ENCODE measurements at places on chromosomes 2 and 18.
A peak's percentile ranks its signal among the peaks of the same experiment; 100 is the strongest.

GRCh38 chr2:50535256-50535655, 496.7 kb downstream of the NRXN1 start:
- no peak for DNase-seq

DNA sequence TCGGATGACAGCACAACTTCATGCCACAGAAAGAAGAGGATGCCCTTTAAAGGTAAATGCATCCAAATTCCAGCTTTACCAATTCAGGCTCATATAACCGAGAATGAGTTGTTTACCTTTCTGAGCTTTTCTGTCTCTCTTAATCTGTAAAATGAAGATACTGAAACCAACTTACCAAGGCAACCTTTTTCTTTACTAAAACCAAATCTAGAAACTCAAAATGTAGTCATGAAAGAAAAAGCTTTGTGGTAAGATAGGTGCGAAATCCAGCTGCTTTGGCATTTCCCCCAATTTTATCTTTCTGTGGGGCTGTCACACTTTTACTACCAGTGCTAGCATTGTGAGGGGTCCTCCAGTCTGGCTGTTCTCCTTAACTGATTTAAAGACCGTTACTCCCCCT, 240.4 kb downstream of the IKZF2 start:
- DNase-seq, result no peak

DNA sequence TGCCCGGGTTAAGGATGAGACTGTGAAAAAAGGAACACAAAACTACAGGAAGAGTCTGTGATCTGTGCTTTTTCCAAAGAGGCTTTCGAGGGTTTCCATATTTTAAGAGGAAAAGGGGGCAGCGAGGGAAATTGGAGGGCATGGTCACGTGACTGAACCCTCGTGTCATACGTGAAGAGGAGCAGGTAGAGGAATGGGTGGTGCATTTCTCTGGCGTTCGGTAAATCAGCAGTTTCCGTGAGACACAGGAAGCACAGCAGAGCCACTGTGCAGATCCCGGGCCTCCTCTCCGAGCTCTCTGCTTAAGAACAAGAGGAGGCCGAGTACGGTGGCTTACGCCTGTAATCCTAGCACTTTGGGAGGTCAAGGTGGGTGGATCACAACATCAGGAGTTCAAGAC, 219.7 kb downstream of the NDUFA10 start:
- DNase-seq, result no peak

DNA sequence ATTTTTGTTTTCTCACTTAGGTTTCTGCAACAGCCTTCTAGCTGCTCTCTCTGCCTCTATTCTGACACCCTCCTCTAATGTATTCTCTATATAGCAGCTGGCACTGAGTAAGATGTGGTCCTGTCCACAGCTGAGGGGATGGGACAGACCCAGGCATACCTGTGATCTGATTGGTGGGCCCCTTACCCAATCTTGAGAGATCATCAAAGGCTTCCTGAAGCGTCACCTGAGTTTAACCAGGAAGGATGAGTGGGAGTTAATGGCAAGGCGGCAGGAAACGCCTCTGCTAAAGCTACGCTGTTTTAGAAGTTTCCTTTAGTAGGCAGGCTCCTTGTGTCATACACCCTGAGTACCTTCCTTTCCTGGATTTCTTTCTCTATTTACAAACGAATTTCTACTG, 5.7 kb upstream of the TET3 start:
- DNase-seq, result peak; percentile 76

GRCh38 chr18:10526561-10526949, 728 bp downstream of the NAPG start:
- DNase-seq, result no peak

GRCh38 chr2:43227830-43228281, 1.4 kb upstream of the ZFP36L2 start:
- DNase-seq, result no peak

GRCh38 chr2:241545106-241545505, 13.4 kb upstream of the BOK start:
- no peak for DNase-seq

GRCh38 chr2:190301032-190301431, 18.6 kb downstream of the HIBCH start:
- no peak for DNase-seq

DNA sequence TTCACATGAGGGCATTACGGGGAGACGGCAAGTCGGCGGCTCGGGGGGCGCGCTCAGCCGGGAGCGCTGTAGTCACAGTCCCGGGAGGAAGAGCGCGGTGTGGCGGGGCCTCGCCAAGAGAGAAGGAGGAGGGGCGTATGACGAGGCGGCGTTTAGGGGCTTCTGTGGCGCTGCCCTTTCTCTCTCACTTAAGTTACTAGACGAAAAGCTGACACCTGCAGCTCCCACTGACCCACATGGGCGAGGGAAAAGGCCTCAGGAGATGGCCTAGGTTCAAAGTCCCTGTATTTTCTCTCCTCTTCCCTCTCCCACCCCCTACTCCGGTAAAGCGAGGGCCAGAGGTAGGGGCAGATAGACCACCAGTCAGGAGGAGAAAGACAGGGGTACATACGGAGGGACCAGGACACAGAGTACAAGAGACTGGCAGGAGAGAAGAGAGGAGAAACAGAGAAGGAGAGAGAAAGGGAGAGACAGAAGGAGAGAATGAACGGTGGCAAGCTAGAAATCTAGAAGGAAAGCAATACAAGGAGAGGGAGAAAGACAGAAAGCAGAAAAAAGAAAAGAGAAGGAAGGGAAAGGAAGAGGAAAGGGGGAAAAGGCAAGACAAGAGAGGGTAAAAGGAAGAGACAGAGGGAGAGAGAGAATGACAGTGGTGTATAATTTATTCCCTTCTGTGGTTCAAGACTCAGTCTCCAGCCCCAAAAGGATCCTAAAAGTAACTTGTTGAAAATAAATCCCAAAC, 3.8 kb downstream of the SIX2 start:
- no peak for DNase-seq

GRCh38 chr2:26786207-26787028, 562 bp downstream of the CENPA start:
- DNase-seq, result no peak

- DNase-seq, result no peak
Observed at GRCh38 chr2:144213797-144214196, 306.1 kb downstream of the ZEB2 start.

DNA sequence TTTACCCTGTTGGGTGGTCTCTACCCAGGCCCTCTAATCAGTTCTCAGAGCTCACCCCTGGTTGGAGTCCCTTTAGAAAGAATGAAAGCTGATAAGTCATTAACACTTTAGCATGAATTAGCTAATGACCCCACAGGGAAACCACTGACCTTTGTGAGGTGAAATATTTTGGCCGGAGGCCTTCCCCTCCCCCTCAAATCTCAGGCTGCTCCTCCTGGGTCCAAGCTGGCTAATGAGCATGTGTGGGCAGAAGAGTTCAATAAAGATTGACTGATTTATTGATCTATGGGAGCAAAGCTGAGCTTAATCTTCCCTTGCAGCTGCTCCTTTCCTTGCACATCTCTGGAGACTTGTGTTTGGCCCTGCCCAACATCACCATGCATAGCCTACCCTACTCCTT, 78.8 kb upstream of the CCDC85A start:
- no peak for DNase-seq

DNA sequence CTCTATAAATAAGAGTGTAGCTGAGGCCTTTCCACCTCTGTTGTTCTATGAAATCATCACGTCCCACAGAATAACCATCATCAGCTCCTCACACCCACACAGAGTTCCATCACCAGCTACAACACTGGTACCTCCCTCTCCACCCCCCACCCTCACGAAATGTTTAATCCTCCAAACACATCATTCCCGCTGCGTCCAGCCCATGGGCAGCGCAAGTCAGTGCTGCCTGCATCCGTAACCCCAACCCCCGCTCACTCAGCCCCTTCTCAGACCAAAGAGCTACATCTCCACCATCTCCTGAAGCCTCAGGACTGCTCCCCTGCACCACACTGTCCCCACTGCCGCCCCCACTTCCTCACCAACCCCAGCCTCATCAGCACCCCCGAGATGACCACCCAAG, 19.4 kb downstream of the DNMT3A start:
- no peak for DNase-seq

- no peak for DNase-seq
Observed at GRCh38 chr2:38037325-38037724, 38.6 kb downstream of the CYP1B1 start.

- no peak for DNase-seq
Observed at GRCh38 chr2:43032213-43033015, 194.0 kb downstream of the ZFP36L2 start.

Data from H9 (cell line).